Glutamatergic neuron (in vitro differentiated cells): ENCODE measurements at places on chromosomes 4 and X. TPM values are rescaled to one million over a fixed set of nuclear protein-coding genes. Genes with fewer than 3 reads are reported as not detected.

The PDK3 gene
- total RNA-seq = 12.1 TPM

DNA sequence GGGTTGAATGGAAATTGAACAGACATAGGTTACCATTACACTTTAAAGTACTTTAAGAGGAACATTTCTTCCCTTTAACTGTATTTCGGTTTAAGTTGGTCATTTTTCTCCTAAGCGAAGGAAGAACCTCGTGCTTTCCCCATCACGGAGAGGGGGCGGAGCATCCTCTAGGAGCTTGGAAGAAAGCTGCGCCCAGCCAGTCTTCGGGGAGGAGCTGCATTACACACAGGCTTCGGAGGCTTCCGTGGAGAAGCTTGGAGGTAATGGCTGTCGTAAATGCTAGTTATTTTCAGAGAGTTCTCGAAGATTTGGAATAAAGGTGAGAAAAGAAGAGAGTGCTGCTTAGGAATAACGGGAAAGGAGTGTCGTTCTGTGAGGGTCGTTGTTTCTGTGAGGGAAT lies at the start of gene PWWP3B:
Gene PWWP3B, plus strand, starts transcription at position 199 of the 400 bp plus-strand sequence. CDS start 37,128 bp downstream, outside the sequence.
- DNase-seq = peak; percentile 46

GRCh38 chr4:139685180-139685579 lies 19.6 kb downstream of the MGST2 start:
- DNase-seq = no peak

DNA sequence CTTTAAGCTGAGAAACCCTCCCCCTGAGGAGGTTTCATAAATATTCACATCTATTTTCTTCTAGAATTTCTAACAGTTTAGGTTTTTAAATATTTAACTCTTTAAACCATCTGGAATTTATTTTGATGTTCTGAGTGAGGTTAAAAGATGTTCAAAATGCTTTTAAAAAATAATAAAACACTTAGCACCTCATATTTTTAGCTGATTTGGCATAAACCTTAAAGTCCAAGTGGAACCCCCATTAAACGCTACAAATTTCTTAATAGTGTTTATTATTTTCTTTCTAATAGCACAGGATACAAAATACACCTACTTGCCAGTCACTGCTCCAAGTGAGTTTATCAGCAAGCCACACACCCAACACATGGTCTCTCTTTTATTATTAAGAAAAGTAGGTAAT lies 277.2 kb downstream of the QDPR start:
- no peak for DNase-seq

DNA sequence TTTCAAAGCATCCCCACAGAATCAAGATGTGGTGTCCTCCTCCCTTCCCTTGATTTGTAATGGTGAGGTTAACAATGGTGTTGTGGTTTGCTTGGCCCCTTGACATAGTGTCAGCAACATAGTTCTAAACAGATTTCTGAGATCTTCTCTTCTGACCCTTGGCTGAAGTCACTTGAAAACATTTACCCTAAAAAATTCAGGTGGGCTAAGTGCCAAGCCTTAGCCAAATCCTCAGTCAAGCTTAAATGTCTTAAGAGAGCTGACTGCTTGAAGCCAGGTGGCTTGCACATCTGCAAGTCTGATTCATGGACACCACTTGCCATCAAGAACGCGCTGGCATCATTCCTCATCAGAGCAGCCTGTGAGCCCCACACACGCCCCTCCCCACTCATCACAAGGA lies 173.2 kb downstream of the MGST2 start:
- no peak for DNase-seq
